ENCODE measurements at places on chromosomes 16 and 17. TPM values are rescaled to one million over a fixed set of nuclear protein-coding genes. Genes with fewer than 3 reads are reported as not detected.

The STAC2 gene
- total RNA-seq, result not detected

The MT1E gene
- 450 TPM for total RNA-seq

The CD300A gene
- 5.8 TPM for total RNA-seq

The TBC1D3E gene
- not detected for total RNA-seq

The CDRT15L2 gene
- not detected for total RNA-seq

The SGCA gene
- 2.0 TPM for total RNA-seq

The LGALS3BP gene
- 367 TPM for total RNA-seq

The CTRB2 gene
- not detected for total RNA-seq

The SPN gene
- 0.78 TPM for total RNA-seq
